ENCODE measurements at places on chromosomes 6 and 20. TPM values are rescaled to one million over a fixed set of nuclear protein-coding genes. Genes with fewer than 3 reads are reported as not detected.

GRCh38 chr6:63584125-63584514 lies 11.8 kb downstream of the LOC128125822 start:
- H3K27me3 ChIP-seq: no peaks in the 10 kb centered on the region
- H3K27ac ChIP-seq: no peak overlapping the region
- DNase-seq: no peak
- no peaks in the 10 kb centered on the region for H3K4me1 ChIP-seq
- no peaks in the 10 kb centered on the region for H3K36me3 ChIP-seq
- no peak overlapping the region for H3K4me3 ChIP-seq

DNA sequence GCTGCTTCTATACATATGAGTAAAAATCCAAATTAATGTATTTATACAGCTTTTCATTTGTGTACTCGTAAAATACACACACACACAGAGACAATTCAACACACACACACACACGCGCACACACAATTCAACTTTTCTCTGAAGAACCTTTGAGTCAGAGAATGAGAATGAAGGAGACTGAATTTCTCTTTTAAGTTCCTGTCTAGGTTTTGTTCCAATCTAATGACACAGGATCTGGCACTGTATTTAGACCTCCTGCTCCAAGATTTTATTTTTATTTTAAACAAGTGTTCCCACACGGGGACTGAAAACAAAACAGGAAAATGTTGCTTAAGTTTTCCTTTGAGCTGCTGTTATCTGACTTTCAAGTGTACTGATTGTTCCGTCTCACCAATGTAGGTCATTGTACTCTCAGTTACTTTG lies 250.8 kb downstream of the LAMA2 start:
- no peak for DNase-seq
- H3K27ac ChIP-seq: peak overlapping the region; percentile 89
- peaks cover 26% of the 10 kb centered on the region for H3K4me1 ChIP-seq
- no peaks in the 10 kb centered on the region for H3K27me3 ChIP-seq

- H3K36me3 ChIP-seq: no peaks in the 10 kb centered on the region
- H3K4me3 ChIP-seq: no peak overlapping the region
- no peak overlapping the region for H3K27ac ChIP-seq
- no peak for DNase-seq
These were observed 75.9 kb downstream of the TAF4 start for GRCh38 chr20:61989741-61990140.

- H3K27ac ChIP-seq: no peak overlapping the region
- H3K36me3 ChIP-seq: no peaks in the 10 kb centered on the region
- peaks cover 14% of the 10 kb centered on the region for H3K4me1 ChIP-seq
- H3K27me3 ChIP-seq: no peaks in the 10 kb centered on the region
These were observed 255.0 kb downstream of the DLL1 start for GRCh38 chr6:170035901-170036304.

GRCh38 chr6:77474286-77474956 lies 11.1 kb upstream of the HTR1B start:
- H3K27me3 ChIP-seq: no peaks in the 10 kb centered on the region
- no peak for DNase-seq
- H3K4me3 ChIP-seq: no peak overlapping the region
- no peaks in the 10 kb centered on the region for H3K4me1 ChIP-seq
- H3K27ac ChIP-seq: no peak overlapping the region

DNA sequence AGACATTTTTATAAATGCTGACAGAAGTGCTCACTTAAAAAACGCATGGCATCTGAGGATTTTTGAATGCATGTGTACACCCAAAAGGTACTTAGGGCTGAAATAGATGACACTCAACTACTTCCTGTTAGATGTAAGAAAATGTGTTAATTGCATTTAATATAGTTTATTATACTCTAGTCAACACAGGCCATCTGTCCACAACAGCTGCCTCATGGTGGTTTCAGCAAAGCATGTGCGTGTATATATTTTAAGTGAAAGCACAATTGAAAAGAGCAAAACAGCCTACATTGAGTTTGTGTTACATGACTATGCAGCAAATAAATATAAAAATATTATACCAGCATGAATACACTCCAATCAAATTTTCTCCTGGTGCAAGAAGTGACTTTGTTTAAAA lies 1233.0 kb upstream of the EYS start:
- H3K4me1 ChIP-seq: no peaks in the 10 kb centered on the region
- DNase-seq: no peak
- no peaks in the 10 kb centered on the region for H3K27me3 ChIP-seq
- H3K27ac ChIP-seq: no peak overlapping the region

GRCh38 chr6:56168596-56168995 lies 78.8 kb downstream of the COL21A1 start:
- no peaks in the 10 kb centered on the region for H3K36me3 ChIP-seq
- no peaks in the 10 kb centered on the region for H3K27me3 ChIP-seq
- H3K4me1 ChIP-seq: no peaks in the 10 kb centered on the region
- no peak overlapping the region for H3K27ac ChIP-seq
- H3K4me3 ChIP-seq: no peak overlapping the region

GRCh38 chr20:50397058-50397457 lies 113.1 kb upstream of the PTPN1 start:
- peaks cover 23% of the 10 kb centered on the region for H3K4me1 ChIP-seq
- H3K36me3 ChIP-seq: no peaks in the 10 kb centered on the region
- H3K4me3 ChIP-seq: no peak overlapping the region
- DNase-seq: no peak
- H3K27me3 ChIP-seq: no peaks in the 10 kb centered on the region

- H3K27me3 ChIP-seq: no peaks in the 10 kb centered on the region
- DNase-seq: no peak
- H3K4me3 ChIP-seq: no peak overlapping the region
- H3K4me1 ChIP-seq: no peaks in the 10 kb centered on the region
These were observed 298.8 kb downstream of the ZNF217 start for GRCh38 chr20:53294804-53295203.

DNA sequence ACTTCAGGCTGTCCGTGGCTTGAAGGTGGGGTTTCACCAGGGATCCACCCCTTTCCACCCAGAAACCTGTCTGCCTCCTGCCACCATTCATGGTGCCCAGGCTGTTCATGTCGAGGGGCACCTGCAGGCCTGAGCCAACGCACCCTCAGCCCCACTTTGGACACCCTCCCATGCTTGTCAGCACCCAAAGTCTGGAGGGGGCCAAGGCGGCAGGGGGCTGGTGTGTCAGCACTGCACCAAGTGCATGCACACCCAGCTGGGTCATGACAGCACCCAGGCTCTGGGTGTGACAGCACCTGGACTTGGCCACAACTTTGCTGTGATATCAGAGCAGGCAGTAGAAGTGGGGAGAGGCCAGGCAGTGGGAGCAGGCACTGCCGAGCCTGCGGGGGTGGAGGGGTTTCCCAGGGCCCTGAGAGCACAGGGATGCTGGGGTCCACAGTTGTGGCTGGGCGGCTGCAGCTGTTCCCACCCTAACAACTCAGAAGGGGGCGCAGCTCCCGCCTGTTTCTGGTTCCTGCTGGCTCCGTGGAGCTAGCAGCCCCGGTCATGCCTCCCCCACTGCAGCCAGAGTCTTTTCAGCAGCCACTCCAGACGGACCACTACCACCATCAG lies 33.3 kb upstream of the GRM4 start:
- no peak overlapping the region for H3K4me3 ChIP-seq
- H3K27me3 ChIP-seq: no peaks in the 10 kb centered on the region
- H3K36me3 ChIP-seq: no peaks in the 10 kb centered on the region
- H3K4me1 ChIP-seq: no peaks in the 10 kb centered on the region
- no peak overlapping the region for H3K27ac ChIP-seq

DNA sequence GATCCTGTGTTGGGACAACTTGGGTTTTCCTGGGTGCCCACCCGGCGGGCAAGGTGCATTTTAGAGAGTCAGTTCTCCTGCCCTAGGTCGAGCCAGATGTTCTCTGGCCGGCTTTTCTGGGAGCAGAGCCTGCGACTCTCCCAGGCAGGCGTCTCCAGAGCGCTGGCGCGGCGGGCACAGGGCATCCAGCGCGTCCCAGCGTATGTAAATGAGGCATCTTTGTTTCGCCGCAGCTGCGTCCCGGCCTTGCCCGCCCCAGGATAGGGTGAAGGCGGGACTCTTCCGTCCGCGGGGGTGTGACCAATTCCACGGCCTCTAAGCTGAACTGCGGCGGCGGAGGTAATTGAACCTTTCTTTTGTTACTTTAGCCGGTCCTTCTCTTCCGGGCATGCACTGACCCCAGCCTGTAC lies 9.1 kb downstream of the GRIK2 start:
- no peaks in the 10 kb centered on the region for H3K36me3 ChIP-seq
- H3K27me3 ChIP-seq: no peaks in the 10 kb centered on the region
- H3K27ac ChIP-seq: no peak overlapping the region
- H3K4me3 ChIP-seq: no peak overlapping the region
- no peaks in the 10 kb centered on the region for H3K4me1 ChIP-seq

- no peaks in the 10 kb centered on the region for H3K4me1 ChIP-seq
- H3K27ac ChIP-seq: no peak overlapping the region
- DNase-seq: no peak
- H3K4me3 ChIP-seq: no peak overlapping the region
- no peaks in the 10 kb centered on the region for H3K27me3 ChIP-seq
These were observed 127.0 kb downstream of the PACRG start for GRCh38 chr6:162854734-162855191.

DNA sequence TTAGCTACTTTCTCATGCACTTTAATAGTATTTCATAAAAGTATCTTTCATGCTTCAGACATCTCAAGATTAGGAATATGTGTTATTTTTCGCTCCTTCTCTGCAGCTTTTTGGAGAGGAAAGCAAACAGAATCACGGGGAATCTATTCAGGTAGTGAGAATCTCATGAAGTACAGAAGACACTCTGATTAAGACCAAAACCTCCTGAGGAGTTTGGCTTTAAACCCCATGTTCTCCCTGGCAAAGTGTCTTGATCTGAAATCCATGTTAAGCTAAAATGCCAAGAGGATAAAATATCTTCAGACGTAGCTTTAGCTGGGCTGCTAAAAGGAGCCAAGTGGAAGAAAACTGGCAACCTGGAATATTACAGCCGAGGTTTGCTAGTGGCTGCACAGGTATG lies 149.3 kb downstream of the LRRC1 start:
- no peaks in the 10 kb centered on the region for H3K27me3 ChIP-seq
- H3K4me3 ChIP-seq: no peak overlapping the region
- DNase-seq: no peak
- H3K4me1 ChIP-seq: peaks cover 9% of the 10 kb centered on the region
- H3K36me3 ChIP-seq: no peaks in the 10 kb centered on the region

DNA sequence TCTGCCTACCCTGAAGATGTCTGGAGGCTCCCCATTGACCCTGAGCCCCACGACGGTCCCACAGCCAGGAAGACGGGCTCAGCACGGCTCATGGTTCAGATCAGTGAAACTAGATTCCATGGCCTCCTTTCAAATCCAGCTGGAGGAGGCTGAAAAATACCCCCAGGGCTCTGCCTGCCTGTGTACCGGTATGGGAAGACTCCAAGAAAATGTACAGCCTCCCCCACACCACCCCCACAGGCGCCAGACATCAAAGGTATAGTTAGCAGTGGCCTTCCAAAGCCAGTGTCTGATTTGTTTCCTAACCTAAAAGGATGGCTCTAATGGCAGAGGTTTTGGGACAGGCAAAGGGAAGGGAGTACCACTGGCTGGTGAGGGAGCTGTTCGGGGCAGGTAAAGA lies 86.2 kb upstream of the SNAP25 start:
- no peak for DNase-seq
- H3K4me1 ChIP-seq: no peaks in the 10 kb centered on the region
- H3K27me3 ChIP-seq: no peaks in the 10 kb centered on the region
- H3K4me3 ChIP-seq: no peak overlapping the region
- no peaks in the 10 kb centered on the region for H3K36me3 ChIP-seq

DNA sequence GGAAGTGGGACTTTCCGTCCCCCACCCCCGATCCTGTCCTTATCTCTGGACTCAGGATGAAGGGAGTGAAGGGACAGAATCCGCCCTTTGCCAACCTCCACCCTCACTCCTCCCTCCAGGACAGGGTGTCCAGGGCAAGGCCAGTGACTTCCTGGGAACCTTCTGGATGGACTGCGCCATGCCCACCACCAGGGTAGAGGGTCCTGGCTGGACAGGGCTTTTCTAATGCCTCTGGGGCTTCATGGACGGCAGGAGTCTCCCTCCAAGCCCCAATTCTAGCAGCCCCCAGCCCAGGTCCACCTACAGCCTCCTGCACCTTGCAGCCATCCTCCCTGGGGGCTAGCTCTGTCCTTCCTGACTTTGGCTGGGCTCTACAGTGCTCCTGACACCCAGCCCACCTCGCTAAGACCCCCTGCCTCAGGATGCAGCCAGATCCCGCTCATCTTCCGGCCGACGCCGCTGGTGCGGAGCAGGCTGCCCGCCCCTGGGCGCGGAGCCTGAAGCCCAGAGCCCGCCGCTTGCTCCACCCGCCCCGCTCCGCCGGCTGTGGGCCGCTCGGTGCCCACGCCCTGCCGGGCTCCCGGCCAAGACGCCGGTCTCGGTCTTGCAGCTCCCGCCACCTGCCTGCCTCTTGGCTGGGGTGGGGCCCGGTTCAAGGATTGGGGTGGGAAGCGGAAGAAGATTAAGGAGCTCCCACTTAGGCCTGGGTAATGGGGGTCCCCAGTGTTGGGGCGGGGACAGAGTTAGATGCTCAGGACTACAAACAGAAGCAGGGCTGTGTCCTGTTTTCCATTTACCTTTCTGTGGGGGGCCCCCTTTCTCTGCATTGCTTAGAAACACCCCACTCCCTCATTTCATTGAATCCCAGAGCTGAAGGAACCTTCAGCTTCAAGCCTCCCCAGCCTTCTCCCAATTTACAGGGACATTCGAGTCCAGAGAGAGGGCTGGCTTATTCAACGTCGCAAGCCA lies 72.8 kb downstream of the MDGA1 start:
- peaks cover 15% of the 10 kb centered on the region for H3K4me1 ChIP-seq
- peak overlapping the region; percentile 18 for H3K27ac ChIP-seq
- no peaks in the 10 kb centered on the region for H3K27me3 ChIP-seq

DNA sequence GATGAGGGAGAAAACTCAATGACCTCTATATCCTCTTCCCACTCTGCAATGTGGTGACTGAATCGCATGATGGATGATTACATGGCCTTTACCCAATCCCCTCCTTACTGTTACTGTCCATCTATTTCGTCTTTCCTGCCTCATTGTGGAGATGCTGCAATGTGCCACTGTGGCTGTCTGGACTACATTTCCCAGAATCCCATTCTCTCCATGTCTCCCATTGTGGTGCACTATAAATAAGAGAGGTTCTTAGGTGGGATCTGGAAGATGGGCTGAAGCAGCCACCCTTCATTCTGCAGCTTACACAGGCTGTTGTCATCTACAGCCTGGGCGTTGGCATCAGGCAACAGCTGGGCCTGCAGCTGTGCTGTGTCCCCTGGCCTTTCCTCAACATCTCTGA lies 233.6 kb downstream of the PRKN start:
- no peaks in the 10 kb centered on the region for H3K36me3 ChIP-seq
- H3K4me3 ChIP-seq: no peak overlapping the region
- H3K27ac ChIP-seq: no peak overlapping the region

FAM209A gene
- total RNA-seq: not detected

CRISP2 gene
- not detected for total RNA-seq

CGA gene
- not detected for total RNA-seq

SLC17A3 gene
- not detected for total RNA-seq

FAM209B gene
- not detected for total RNA-seq

SRC gene
- total RNA-seq: 48.6 TPM

ZSCAN31 gene
- total RNA-seq: 11.3 TPM

LEMD2 gene
- 55.5 TPM for total RNA-seq
